Endothelial cell (in vitro differentiated cells): ENCODE measurements at places on chromosomes 6 and 20.

DNA sequence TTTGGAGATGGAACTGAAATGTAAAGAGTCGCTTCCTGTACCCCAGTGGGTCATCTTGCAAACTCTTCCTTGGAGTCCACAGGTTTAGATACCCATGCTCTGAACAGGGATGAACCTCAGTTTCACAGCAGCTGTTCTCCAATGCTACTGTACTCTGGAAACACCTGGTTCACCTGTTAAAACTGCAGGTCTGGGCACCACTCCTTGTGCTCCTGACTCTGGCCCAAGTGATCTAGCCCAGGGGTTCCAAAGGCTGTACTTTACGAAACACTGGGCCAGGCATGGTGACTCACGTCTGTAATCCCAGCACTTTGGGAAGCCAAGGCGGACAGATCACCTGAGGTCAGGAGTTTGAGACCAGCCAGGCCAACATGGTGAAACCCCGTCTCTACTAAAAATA is 102.1 kb downstream of the ATP9A start:
- no peak for DNase-seq

- no peak for DNase-seq
These were observed 109.4 kb upstream of the CCN2 start for GRCh38 chr6:132060591-132060990.

GRCh38 chr6:157563611-157564284 is 182.8 kb downstream of the ZDHHC14 start:
- no peak for DNase-seq

DNA sequence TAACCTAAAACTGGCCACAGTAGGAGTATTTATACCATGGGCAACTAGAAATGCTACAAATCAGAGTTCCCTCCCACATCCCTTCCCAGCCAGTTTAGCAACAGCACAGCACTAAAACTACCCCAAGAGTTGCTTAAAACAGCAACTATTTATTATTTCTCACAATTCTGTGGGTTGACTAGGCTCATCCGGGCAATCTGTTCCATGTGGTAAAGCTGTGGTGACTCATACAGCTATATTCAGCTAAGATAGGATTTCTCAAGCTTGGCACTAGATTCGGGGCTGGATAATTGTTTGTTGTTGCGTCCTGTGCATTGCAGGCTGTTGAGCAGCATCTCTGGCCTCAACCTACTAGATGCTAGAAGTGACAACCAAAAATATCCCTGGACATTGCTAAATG is 8.6 kb upstream of the HECA start:
- no peak for DNase-seq

DNA sequence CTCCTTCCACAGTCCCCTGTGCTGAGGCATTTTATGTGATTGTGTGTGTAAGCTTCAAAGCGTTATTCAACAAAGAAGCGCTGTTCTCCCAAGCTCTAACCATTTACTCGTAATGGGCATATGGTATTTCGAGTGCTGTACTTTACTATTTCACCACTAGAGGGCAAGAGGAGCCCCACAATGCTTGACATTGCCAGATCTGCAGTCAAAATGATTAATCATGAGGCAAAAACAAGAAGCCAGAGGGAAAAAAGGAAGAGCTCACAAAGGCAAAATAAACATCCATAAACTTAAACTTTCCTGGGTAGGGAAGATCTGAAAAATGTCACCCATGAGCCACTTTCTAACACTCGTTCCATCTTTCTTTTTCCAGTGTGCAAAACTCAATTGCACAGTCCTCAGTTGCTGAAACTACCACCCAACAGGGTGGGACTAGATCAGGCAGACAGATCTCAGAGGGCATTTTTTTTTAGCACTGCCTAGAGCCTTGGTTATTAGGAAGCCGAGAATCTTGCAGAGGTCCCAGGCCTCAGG is 215.0 kb upstream of the PLCB4 start:
- peak; percentile 40 for DNase-seq

DNA sequence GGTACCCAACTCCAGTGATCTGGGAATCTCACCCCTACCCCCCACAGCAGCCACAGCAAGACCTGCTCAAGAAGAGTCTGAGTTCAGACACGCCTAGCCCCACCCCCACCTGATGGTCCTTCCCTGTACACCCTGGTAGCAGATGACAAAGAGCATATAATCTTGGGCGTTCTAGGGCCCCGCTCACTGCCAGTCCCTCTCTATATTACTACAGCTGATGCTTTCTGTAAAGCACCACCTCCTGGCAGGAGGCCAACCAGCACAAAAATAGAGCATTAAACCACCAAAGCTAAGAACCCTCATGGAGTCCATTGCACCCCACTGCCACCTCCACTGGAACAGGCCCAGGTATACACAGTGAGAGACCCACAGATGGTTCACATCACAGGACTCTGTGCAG is 42.3 kb upstream of the FAM210B start:
- DNase-seq = no peak

- peak; percentile 77 for DNase-seq
These were observed 55.0 kb upstream of the FOXC1 start for GRCh38 chr6:1554476-1555310.

- DNase-seq = no peak
These were observed 227.0 kb downstream of the BMP2 start for GRCh38 chr20:6994452-6994851.

DNA sequence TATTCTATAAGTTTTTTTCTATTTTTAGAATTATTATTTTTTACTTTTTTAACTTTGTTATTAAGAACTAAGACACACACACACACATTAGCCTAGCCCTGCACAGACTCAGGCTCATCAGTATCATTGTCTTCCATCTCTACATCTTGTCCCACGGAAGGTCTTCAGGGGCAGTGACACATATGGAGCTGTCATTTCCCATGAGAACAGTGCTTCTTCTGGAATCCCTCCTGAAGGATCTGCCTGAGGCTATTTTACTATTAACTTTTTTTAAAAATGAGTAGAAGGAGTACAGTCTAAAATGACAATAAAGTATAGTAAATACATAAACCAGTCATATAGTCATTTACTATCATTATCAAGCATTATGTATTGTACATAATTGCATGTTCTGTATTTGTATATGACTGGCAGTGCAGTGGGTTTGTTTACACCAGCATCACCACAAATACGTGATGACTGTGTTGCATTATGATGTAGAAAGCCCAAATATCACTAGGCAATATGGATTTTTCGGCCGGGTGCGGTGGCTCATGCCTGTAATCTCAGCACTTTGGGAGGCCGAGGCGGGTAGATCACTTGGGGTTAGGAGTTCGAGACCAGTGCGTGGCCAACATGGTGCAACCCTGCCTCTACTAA is 57.9 kb downstream of the HIVEP1 start:
- DNase-seq = no peak

DNA sequence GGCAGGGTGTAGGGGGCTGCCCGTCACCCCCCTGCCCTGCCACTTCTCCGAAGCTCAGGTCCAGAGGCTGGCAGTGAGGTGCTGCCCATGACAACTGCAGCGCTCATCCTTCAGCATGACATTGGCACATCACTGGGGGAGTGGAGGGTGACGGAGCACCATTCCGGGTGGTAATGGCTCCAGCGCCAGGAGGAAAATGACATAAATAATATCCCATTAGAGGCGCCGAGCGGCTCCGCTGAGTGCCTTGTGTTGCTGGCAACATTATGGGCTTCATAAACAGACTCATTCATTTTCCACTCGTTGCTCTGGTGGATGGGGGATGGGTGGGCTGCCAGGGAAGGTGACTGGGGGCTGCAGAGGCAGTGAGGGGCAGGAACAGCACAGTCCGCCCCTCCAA is 56.9 kb upstream of the CTNNBL1 start:
- no peak for DNase-seq

DNA sequence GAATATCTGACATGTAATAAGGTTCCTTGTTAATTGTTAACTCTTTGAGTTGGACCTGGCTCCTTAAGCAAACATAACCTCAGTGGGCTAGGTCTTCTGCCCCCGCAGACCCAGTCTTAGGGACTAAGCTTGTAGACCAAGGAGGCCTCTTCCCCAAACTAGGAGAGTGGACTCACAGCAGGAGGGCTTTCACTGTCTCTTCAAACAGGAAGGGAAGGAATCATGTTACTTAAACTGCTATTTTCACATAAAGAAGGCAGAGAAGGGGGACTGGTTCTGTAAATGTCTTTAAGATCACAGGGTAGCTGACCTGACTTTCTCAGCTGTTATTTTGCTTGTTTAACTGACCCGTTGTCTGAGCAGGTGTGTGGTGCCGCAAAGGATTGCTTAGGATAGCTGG is 34.9 kb upstream of the PRDM1 start:
- DNase-seq = no peak

DNA sequence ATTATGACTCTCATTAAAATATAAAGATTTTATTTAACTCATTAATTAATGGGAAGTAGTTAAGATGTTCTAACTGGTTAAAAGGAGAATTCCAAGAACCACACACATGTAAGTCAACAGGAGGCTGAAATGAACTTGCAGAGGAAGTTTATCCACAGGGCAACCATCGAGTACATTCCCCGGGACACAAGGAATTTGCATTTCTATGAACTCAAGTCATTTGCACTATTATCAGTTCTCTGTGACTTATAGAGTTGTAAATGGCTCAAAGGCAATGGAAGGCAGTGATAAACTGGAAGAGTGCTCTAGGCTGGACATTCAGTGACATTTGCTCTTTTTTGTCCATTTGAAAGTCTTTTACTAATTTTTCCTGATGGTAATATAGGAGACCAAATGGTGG is 97.4 kb downstream of the SNX5 start:
- no peak for DNase-seq

DNA sequence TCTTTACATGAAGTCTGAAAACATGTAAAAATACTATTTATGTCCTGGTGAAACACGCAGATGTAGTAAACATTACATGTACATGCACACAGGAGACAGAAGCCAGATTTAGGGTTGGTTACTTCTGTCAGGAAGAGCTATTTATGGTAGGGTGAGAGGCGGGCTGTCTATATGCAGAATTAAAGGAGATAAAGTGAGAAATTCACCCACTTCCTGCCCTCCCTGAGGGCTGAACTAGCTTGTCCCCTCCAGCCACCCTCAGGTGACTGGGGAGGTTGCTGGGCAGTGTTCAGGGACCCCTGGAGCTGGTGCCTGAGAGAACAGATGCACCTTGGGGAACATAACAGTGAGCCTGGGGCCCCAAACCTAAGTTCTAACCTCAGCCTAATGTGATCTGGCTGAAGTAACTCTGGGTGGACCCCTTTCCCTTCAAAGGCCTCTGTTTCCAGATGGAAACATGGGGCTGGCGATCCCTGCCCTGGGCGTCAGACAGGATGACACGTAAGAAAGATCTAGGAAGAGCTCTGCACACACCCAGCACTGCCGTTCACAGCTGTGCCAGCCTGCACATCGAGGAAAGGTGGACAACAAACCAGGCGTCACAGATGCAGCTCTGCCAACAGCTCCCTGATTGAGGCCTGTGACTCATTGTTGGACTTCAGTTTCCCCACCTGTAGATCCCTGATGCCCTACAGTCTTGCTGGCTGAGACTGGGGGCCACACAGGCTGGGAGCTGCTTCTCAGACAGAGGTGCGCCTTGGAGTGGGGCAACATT is 1.3 kb downstream of the PI16 start:
- no peak for DNase-seq

DNA sequence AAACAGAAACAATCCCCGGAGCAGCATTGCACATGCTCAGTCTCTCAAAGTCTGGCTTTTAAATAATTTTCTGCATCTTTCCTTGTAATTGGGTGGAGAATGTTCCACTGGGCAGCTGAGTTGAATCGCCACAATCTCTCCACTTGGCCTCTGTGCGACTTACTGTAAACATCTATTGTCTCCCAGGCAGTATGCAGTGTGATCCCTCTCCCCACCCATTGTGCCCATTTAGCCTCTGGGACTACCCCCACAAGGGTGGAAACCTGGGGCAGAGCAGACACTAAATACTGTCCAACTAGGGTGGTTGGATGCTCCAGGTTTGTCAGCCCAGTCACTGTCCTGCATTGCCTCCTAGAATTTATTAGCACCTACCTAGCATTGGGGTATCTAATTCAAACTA is 96.2 kb downstream of the JARID2 start:
- no peak for DNase-seq

DNA sequence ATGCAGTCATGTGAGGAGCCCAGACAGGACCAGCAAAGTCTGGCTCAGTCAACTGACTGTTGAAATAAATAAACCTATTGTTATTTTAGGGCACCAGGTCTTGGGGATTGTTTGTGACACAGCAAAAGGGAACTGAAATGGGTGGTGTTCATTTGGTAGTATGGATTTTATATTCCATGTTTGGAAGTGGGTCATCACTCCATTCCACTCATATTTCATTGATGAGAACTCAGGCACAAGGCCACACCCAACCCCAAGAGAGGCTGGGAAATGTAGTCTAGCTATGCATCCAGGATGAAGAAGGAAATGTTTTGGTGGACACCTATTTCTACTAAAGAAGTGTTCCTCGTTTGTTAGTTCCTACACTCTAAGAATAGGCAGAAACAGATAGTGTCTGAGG is 64.9 kb upstream of the BTBD3 start:
- DNase-seq = no peak

DNA sequence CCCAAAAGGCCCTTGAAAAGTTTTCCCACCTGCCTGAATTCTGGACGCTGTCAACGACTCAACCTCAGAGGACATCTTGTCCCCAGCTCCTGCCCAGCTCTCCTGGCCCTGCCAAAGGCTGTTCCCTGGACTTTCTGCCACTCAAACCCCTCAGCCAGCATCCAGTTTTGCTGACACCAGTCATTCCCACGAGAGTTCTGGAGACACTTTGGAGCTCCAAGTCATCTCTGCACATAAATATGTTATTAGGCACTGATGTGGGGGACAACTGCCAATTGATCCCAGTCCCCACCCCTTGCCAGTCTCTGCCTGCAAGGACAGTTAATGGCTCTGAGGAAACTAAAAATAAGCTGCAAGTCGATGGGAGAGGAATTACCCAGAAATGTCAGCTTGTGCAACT is 38.9 kb upstream of the KCNB1 start:
- no peak for DNase-seq

DNA sequence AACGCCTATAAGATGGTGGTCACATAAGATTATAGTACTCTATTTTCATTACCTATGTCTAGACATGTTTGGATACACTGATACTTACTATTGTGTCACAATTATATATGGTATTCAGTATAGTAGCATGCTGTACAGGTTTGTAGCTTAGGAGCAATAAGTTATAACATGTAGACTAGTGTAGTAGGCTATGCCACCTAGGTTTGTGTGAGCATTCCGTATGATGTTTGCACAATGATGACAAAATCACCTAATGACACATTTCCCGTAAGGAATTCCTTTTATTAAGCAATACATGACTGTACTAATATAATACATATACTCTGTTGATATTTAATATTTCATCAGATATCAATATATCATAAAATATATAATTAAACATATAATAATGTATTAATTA is 540.7 kb downstream of the BMP2 start:
- no peak for DNase-seq

GRCh38 chr6:161434350-161434749 is 160.5 kb upstream of the AGPAT4 start:
- no peak for DNase-seq

GRCh38 chr6:14077193-14077867 is 40.2 kb upstream of the CD83 start:
- no peak for DNase-seq

DNA sequence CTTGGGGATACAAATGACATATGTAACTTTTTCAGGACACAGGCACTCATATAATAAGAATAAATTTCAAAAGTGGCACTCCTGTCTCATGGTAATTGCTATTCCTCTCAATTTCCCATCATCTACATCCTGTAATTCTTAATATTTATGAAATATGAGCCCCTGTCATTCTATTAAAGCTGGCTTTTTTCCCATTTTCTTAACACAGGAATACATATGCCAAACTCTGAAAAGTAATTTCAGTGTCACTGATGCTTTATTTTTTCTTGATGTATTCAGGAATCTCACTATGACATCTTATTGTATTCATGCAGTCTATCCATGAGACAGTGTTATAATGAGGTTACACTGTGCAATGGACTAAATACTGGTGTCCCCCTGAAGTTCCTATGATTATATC is 24.3 kb upstream of the FKBP1C start:
- no peak for DNase-seq
